Activated gamma-delta T cell treated with anti-CD3 and anti-CD28 coated beads, Interleukin-2, amount 50 U/mL, for 16 hours (primary cell): ENCODE measurements at places on chromosomes 5 and 9.

- DNase-seq, result no peak
Measured at GRCh38 chr5:135091286-135091685, 57.3 kb upstream of the PITX1 start.

- no peak for DNase-seq
Measured at GRCh38 chr5:39194466-39195136, 24.8 kb downstream of the FYB1 start.

- no peak for DNase-seq
Measured at GRCh38 chr9:8579661-8580060, 780.1 kb upstream of the DMAC1 start.

DNA sequence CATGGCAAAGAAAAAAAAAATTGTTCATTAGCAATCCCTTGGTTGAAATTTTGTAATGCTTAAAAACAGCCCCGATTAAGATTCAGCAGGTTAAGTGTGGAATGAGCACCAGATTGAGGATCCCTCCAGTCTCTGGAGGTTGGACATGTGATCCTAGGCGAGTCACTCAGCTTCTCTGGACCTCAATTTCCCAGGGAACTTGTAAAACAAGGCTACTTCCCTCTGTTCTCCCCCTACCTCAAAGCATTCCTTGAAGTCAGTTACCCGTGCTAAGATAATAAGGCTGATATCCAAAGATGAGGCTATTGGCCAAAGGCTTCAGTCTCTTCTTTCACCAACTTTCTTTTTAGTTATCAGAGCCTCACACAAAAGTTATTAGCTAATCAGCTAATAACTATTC, 2.9 kb downstream of the KLHL3 start:
- DNase-seq, result no peak

- DNase-seq, result no peak
Measured at GRCh38 chr5:133924221-133924920, 44.1 kb downstream of the C5orf15 start.

- no peak for DNase-seq
Measured at GRCh38 chr9:118558026-118558425, 811.2 kb downstream of the BRINP1 start.

- DNase-seq, result no peak
Measured at GRCh38 chr5:107916731-107917725, 246.3 kb upstream of the EFNA5 start.

DNA sequence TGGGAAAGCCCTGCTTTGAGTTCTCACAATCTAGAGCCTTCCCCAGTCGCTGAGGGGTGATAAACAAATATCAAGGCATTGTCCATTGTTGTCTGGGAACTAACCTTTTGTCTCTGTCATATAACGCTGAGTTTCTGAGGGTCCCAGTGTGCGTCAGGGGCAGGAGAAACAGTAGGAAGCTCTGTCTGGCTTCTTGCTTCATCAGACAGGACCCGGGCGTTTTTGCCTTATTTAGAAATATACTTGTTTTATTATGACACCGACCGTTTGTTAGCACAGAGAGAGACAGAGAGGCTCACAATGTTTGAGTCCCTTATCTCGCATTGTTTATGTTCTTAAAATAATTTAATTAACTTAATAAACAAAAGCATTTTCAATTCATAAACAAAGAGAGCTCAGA, 204.9 kb upstream of the GAS1 start:
- DNase-seq, result no peak

GRCh38 chr5:155554500-155554899, 540.9 kb downstream of the KIF4B start:
- DNase-seq, result no peak

DNA sequence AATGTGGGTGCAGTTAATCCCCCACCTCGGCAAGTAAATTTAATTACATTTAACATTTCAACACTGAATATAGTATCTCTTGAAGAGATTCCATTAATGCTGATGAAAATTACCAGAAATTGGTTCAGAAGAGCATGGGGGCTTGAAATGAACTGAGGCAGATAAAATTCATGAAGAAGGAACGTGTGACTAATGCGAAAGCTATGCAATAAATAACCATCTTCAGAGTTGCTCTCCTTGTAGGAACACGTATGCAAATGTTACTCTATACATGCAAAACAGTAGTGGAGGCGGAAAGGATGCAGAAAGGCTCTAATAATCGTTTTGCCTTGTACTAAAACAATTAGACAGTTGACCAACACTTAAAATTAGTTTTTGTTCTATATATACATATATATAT, 320.2 kb downstream of the CTNND2 start:
- DNase-seq, result no peak

- no peak for DNase-seq
Measured at GRCh38 chr5:133236976-133237375, 185.2 kb downstream of the HSPA4 start.

DNA sequence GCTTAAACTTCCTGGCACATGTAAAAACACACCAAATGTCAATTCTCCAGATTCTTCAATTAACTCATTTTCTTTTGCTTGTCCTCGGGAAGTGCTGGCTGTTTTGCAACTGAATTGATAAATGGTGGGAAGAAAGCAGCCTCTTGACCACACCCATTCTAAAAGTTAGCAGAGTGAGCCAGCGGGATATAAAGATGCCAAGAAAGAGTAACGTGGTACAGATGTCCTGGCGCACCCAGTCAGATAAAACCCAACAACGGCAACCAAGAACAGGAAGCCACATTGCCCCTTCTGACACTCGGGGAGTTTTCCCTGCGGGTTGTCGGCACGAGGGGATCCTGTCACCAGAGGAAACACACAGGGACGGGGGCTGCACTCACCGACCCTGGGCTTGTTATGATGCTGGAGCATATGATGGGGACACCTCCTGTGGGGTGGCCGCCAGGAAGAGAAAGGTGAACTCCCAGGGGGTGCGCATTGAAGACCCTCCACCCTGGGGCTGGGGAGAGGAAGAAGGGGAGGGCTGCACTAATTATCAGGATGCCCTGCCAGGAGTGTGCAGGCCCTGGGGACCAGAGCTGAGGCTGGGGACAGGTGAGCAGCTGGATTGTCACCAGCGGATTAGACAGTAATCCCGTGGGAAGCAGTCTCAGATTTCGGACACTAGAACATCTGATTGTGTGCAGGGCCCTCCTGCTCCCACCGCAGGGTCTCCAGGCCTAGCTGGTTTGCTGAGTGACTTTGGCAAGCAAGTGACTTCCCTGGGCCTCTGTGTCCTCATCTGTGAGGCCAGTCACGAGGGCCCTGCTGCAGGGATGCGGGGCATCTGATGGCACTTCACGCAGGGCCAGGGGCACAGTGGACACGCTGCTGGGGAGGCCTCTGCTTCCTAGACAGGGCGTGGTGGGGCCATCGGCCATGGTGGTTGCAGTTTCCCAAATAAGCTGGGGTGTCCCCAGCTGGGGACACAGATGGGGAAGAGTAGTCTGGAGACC, 59.2 kb downstream of the CRB2 start:
- DNase-seq, result no peak

DNA sequence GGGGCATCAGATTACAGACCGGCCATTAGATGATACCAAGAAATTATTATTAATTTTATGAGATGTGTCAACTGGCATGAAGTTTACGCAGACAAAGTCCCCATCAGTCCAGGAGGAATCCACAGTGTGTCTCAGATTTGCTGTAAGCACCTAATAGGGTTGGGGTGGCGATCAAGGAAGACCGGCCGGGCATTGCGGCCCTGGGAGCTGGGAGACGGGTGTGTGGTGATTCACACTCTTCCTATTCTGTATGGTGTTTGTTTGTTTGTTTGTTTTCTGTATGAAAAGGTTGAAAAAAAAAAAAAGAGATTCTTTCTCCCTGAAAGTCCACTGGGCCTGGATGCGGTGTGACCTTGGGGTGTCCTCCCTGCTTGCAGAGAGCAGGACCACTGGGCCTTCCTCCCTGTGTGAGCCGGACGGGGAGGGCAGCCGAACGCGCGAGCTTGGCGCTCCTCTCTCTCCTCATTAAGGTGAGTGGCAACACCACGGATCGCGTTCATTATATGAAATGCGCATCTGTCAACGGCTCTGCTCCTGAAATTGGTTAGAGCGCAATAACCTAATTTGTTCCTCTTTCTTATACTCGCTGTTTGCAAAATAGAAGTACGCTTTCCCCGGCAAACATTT, 15.1 kb downstream of the RASGEF1C start:
- no peak for DNase-seq

- DNase-seq, result no peak
Measured at GRCh38 chr5:151772846-151773561, 1.2 kb downstream of the G3BP1 start.

- DNase-seq, result no peak
Measured at GRCh38 chr9:27362447-27363210, 65.7 kb upstream of the EQTN start.

DNA sequence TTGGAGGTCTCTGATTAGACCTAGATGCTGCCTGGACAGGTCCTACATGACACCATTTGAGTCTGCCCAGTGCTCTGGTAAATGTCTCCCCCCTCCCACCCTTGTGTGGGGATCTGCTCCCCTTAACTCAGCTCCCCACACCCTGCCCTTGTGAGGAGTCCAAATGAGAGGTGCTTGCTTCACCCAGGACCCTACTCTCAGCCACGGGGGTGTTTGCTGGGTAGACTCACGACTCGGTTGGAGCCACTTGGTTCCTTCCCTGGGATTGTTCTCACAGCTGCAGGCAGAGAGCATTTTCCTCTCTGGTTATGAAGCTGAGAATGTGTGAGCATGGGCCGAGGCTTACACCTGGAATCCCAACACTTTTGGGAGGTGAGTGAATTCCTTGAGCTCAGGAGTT, 204.7 kb downstream of the CDK5RAP2 start:
- no peak for DNase-seq

- DNase-seq, result no peak
Measured at GRCh38 chr5:149995385-149996204, 4.9 kb downstream of the TIGD6 start.

- no peak for DNase-seq
Measured at GRCh38 chr5:96008487-96008886, 46.8 kb upstream of the ELL2 start.

- DNase-seq, result no peak
Measured at GRCh38 chr5:128962211-128962610, 3.1 kb upstream of the SLC27A6 start.

DNA sequence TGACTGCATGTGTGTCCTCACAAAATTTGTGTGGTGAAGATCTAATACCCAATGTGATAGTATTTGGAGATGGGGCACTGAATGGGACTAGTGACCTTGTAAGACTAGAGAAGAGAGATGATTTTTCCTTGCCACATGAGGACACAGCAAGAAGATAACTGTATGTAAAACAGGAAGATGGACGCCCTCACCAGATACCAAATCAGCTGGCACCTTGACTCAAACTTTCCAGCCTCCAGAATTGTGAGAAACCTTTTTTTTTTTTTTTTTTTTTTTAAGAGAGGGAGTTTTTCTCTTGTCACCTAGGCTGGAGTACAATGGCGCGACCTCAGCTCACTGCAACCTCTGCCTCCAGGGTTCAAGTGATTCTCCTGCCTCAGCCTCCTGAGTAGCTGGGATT, 40.3 kb downstream of the UBTD2 start:
- no peak for DNase-seq

- no peak for DNase-seq
Measured at GRCh38 chr9:91426123-91426745, 2.6 kb upstream of the NFIL3 start.

GRCh38 chr5:15823398-15823797, 323.4 kb downstream of the FBXL7 start:
- DNase-seq, result no peak

DNA sequence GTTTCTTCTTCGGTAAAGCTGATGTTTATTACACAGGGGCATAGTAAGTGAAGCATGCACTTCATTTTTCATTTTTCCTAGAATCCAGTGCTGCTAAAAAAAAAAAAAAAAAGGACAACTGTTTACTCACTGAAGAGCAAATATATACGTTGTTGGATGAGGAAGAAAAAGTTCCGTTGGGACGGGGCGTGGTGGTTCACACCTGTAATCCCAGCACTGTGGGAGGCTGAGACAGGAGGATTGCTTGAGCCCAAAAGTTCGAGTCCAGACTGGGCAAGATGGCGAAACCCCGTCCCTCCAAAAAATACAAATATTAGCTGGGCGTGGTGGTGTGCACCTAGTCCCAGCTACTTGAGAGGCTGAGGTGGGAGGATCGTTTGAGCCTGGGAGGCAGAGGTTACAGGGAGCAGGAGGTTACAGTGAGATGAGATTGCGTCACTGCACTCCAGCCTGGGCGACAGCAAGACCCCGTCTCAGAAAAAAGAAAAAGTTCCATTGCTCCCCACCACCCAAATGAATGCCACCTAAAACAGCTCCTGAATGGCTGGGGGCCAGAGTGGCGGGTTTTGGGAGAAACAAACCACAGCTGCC, 60.1 kb upstream of the GNE start:
- no peak for DNase-seq

DNA sequence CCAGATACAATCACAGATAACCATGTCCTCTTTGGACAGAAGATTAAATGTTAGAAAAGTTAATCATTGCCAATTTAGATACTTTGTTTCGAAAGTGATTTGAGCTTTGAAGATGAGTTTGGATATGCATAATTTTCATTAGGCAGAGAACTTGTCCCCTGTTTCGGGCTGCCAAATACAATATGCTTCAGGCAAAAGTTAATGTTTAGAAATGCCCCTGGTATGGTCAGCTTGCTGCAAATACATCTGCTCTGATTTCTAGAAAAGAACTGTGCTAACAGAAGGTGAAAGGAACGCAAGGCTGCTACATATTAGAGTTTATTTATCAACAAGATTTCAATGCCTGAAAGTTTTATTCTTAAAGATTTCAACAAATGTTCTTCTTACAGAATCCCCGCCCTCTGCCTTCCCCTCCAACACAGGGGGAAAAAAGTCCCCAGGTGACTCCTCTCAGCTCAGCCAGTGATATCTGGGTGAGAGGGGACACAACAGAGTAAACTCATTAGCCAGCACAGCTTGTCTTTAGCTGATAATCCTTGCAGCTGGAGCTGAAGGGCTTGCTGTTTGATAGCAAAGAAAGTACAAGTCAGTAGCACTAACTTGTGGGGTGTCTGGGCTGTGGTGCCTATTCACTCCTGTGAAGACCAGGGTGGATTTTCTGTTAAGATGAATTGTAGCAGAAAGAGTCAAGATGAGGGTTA, 435.7 kb downstream of the DMAC1 start:
- DNase-seq, result no peak

DNA sequence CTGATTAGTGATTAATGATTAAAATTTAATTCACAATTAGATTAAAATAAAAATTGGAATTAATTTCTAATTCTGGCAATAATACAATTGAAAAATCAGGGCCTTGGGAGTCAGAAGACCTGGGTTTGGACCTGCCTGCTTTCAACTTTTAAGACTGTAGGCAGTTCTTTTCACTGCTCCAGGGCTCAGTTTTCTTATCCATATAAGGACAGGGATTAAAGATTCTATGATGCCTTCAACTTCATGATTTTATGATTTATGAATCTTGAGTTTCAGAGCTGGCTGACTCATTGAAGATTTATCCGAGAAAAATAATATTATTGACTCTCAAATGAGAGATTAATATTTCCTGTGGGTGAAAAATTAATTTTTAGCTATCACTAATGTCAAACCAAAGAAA, 208.6 kb upstream of the ANKH start:
- DNase-seq, result no peak

- no peak for DNase-seq
Measured at GRCh38 chr5:68331192-68332079, 115.9 kb downstream of the PIK3R1 start.

GRCh38 chr5:171306166-171306565, 2.9 kb upstream of the TLX3 start:
- DNase-seq, result no peak

GRCh38 chr9:93218161-93218560, 34.2 kb downstream of the WNK2 start:
- no peak for DNase-seq
